ENCODE measurements at places on chromosomes 1 and 21. TPM values are rescaled to one million over a fixed set of nuclear protein-coding genes. Genes with fewer than 3 reads are reported as not detected.

S100A1 gene
- not detected for total RNA-seq

SLAMF9 gene
- total RNA-seq: not detected

DNA sequence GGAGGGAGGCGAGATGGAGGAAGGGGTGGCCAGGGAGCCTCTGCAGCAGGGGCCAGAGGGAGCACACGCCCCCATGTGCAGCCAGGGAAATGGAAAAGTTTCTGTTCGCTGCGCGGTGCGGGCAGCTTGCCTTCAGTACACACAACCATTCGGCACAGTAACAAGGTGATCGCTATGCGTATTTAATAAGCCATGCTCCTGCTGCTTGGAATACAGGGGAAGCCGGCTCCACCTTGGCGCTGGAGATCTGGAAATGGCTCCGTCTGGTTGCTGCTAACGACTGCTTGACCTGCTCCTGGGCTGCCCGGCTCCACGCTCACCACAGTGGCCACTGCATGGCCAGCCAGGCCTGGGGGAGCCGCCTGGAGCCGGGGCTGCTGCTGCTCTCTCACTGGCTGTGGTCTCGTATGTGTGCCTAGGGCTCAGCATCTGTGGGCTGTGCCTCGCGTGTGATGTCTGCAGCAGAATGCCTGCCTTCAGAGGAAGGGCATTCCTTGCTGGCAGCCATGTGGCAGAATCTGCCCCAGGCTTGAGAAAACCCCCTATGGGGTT, 86.4 kb upstream of the ACTL8 start:
- no peak overlapping the region for H3K4me3 ChIP-seq
- no peak for DNase-seq
- no peak overlapping the region for H3K27ac ChIP-seq
- H3K27me3 ChIP-seq: no peaks in the 10 kb centered on the region
- peaks cover 3% of the 10 kb centered on the region for H3K36me3 ChIP-seq

DNA sequence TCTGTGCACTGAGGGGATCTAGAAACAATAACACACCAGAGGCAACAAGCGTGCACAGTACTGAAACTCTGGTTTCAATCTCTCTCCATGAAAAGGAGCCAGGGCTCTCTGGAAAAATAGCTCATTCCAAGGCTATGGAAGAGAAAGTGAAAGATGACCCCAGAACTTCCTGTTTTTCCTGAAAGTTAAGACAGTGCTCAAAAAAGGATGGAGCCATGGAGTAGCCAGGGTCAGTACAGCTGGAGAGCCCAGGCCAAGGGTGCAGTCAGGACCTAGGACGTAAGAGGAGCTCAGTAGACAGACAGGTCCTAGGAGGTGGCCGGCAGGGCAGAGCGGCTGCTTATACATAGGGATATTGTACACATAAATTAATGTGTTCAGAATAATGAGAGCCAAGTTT, 19.1 kb downstream of the NOL9 start:
- no peak overlapping the region for H3K4me3 ChIP-seq
- H3K27me3 ChIP-seq: no peaks in the 10 kb centered on the region
- peaks cover 20% of the 10 kb centered on the region for H3K36me3 ChIP-seq
- DNase-seq: no peak
- no peak overlapping the region for H3K27ac ChIP-seq
- peaks cover 5% of the 10 kb centered on the region for H3K4me1 ChIP-seq

DLGAP3 gene
- total RNA-seq: not detected

GRCh38 chr21:34012640-34013039, 60.7 kb upstream of the MRPS6 start:
- no peak for DNase-seq
- no peaks in the 10 kb centered on the region for H3K4me1 ChIP-seq
- no peak overlapping the region for H3K27ac ChIP-seq
- H3K27me3 ChIP-seq: no peaks in the 10 kb centered on the region
- no peaks in the 10 kb centered on the region for H3K36me3 ChIP-seq

- H3K27me3 ChIP-seq: no peaks in the 10 kb centered on the region
- H3K36me3 ChIP-seq: no peaks in the 10 kb centered on the region
- H3K4me3 ChIP-seq: no peak overlapping the region
- H3K4me1 ChIP-seq: peaks cover 34% of the 10 kb centered on the region
- no peak overlapping the region for H3K27ac ChIP-seq
These were observed 255.7 kb upstream of the JUN start for GRCh38 chr1:59039551-59039950.

OR2T8 gene
- total RNA-seq: not detected

NEK7 gene
- 1,186 TPM for total RNA-seq

DNA sequence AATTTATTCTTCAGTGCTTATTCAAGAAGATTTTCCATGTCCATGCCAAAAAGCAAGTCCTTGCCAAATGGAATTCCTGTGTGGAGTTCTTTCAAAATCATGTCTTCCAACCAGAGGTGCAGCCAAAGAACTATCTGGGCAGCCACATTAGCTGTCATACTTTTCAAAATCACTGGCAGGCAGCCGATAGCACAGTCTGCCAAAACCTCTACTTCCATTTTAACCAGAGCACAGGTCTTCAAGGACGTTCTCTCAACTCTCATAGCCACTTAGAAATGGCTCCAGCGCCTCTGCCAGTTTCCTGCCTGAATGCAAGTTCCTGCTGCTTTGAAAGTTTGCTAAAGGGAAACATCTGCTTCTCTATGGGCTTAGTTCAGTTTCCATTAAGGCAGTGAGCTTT, 975.7 kb upstream of the ADGRL4 start:
- peak; percentile 59 for DNase-seq
- H3K4me3 ChIP-seq: peak overlapping the region; percentile 58
- H3K27me3 ChIP-seq: no peaks in the 10 kb centered on the region
- no peaks in the 10 kb centered on the region for H3K36me3 ChIP-seq
- peaks cover 20% of the 10 kb centered on the region for H3K4me1 ChIP-seq
- H3K27ac ChIP-seq: peak overlapping the region; percentile 14

DNA sequence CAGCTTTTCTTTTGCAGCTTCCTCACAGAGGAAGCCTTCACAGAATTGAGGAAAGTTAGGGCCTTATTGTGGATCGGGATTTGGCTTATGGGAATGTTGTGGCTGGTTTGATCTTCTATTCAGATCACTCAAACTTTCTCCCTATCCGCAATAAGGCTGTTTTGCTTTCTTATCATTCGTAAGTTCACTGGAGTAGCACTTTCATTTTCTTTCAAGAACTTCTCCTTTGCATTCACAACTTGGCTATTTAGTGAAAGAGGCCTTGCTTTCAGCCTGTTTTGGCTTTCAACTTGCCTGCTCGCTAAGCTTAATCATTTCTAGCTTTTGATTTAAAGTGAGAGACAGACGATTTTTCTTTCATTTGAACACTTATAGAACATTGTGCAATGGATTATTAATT, 181.9 kb upstream of the B3GALT2 start:
- no peaks in the 10 kb centered on the region for H3K4me1 ChIP-seq
- no peak overlapping the region for H3K4me3 ChIP-seq
- H3K27me3 ChIP-seq: no peaks in the 10 kb centered on the region
- no peaks in the 10 kb centered on the region for H3K36me3 ChIP-seq

DNA sequence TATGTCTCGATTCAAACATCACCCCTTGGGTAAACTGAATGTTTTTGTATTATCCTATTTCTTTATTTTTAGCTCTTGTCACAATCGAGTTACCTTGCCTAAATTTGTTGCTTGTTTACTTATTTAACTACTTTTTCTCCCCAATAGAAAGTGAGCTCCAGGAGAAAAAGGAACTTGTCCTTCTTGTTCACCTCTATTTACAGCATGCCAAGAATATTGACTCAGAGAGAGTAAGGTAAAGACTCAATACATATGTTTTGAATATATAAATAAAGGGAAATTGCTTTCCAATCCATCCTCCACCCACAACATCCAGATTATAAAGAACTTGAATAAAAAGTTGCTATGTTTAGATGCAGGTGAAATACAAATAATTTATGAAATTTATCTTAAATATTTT, 107.3 kb upstream of the PDC start:
- no peak overlapping the region for H3K4me3 ChIP-seq
- no peak for DNase-seq
- H3K4me1 ChIP-seq: peaks cover 27% of the 10 kb centered on the region
- no peaks in the 10 kb centered on the region for H3K27me3 ChIP-seq
- H3K27ac ChIP-seq: no peak overlapping the region

GRCh38 chr1:159077120-159077961, 775 bp upstream of the AIM2 start:
- DNase-seq: peak; percentile 82
- peak overlapping the region; percentile 56 for H3K4me3 ChIP-seq
- peaks cover 18% of the 10 kb centered on the region for H3K4me1 ChIP-seq
- peak overlapping the region; percentile 81 for H3K27ac ChIP-seq
- H3K36me3 ChIP-seq: no peaks in the 10 kb centered on the region

- no peak overlapping the region for H3K4me3 ChIP-seq
- no peaks in the 10 kb centered on the region for H3K27me3 ChIP-seq
- no peak overlapping the region for H3K27ac ChIP-seq
- no peaks in the 10 kb centered on the region for H3K4me1 ChIP-seq
These were observed 3.7 kb downstream of the RAB25 start for GRCh38 chr1:156064615-156065014.

SLAMF6 gene
- not detected for total RNA-seq

Data from GM23248 (cell line).